ENCODE measurements at places on chromosomes 16 and 17.
A peak's percentile ranks its signal among the peaks of the same experiment; 100 is the strongest.

- peak; percentile 76 for DNase-seq
These were observed 556 bp upstream of the SPNS1 start for GRCh38 chr16:28974007-28974436.

GRCh38 chr16:88401604-88402246, 19.0 kb downstream of the ZNF469 start:
- no peak for DNase-seq

- no peak for DNase-seq
These were observed 357.6 kb downstream of the UTP18 start for GRCh38 chr17:51617986-51618385.

- no peak for DNase-seq
These were observed 60.5 kb downstream of the CMIP start for GRCh38 chr16:81505011-81505661.

DNA sequence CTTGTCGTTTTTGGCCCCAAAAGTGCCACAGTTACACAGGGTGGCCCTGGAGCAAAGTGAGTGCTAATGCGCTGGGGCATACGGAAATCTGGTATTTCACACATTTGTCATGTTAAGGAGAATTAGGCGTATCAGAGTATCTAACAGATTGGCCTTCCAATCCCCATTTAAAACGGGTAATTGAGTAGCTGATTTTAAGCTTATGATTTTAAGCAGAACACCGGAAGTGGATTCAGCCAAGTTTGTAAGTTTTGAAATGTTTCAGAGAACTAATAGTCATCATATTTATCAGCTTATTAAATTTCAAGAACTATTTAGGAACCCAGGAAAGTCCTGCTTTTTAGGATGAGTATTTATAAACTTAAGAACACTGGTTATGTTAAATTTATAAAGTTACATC, 19.5 kb downstream of the LRRC75A start:
- DNase-seq, result no peak

GRCh38 chr17:72430611-72431432, 310.0 kb downstream of the SOX9 start:
- DNase-seq, result no peak

GRCh38 chr16:31400191-31400590, 7.1 kb downstream of the ITGAD start:
- no peak for DNase-seq

DNA sequence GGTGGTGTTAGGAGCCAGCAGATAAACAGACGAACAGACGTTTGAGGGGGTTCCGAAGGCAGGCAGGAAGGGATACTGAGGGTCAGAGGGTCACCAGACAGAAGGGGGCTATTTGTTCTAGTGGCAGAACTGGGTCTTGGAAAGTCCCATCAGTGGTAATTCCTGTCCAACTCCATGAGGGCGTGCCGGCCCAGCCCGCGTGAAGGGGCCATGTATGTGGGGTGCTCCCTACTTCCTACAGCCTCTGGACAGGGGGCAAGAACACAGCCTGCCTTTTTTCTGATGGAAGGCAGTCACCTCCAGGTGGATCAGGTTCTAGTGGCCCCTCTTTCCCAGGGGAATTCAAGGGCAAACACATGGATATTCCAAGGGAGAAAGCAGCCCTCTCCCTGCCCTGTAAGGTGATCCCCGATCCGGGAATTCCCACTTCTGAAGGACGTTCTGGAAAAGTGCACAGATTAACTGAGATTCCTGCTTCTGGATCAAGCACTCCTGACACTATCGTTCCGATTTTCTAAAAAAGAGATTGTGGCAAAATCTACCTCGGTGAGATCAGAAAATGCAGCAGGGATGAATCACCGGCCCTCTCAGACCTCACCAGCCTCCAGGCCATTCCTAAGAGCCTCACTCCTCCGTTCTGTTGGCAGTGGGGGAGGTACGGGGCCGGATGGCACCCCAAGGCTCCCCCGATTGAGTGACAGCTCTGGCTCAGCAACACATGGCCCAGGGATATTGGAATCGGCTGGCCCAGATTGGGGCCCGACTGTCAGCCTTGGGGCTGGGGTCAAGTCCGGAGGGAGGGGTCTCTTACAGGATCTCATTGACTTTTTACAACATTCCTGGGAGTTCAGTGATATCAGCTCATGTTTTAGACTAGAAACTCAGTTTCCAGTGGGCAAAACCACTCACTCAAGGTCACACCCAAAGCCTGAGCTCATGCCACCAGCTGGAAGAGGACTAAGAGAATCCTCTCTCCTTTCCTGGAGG, 12.4 kb downstream of the STX1B start:
- peak; percentile 33 for DNase-seq

DNA sequence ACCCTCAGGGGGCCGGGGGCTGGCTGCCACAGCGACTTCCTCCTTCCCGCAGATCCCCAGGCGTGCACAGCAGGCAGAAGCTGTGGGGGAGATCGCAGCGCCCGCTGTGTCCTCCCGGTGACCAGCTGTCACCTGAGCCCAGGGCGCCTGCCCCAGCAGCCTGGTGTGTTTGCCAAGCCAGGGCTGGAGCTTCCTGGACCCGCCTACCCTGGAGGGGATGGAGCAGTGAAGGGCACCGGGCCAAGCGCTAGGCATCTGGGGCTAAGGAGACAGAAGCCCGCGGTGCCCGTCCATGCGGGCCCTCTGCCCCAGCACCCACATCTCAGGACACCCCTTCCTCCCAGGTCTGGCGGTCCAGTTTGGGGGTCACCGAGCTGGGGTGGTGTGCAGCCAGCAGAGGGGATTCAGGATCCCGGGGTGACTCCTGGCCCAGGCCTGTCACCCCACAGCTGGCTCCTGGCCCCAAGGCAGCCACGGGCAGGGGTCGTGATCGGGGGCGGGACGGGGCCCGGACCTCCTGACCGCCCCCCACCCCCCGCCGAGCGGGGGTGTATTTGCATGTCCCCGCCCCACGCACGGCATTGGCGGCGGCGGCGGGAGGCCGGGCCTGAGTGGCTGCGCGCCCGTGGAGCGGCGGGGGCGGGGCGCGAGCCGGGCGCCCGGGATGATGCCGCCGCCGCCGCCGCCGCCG, at the start of gene RAB26:
Gene RAB26 (plus strand): TSS at position 645 of the 691 bp plus-strand sequence. CDS start 159 bp downstream, outside the sequence.
- peak; percentile 88 for DNase-seq

DNA sequence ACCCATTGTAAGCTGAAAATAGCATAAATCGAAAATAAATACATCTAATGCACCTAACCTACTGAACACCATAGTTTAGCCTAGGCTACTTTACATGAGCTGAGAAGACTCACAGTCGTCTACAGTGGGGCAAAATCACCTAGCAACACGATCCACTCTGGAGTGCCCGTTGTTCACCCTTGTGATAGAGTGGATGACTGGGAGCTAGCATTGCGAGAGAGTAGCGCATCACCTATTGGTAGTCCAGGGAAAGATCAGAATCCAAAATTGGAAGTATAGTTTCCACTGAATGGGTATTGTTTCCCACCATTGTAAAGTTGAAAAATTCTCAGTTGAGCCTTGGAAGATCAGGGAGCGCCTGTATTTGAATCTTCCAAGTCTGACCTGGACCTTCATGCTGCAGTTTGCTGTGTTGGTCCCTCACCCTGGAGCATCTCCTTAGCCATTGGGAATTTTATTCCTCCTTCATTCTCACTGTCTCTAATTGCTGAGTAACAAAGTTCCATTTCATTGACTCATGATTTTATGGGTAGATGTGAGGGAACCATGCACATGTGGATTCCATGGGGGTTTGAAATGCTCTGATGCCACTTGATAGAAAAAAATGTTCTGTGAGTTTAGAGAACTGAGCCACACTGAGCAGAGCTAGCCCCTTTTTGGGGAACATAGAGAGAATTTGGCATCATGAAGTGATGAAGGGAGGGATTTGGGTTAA, 19.6 kb downstream of the AKAP1 start:
- no peak for DNase-seq
